ENCODE measurements at places on chromosomes 3 and 15. TPM values are rescaled to one million over a fixed set of nuclear protein-coding genes. Genes with fewer than 3 reads are reported as not detected.
A peak's percentile ranks its signal among the peaks of the same experiment; 100 is the strongest.

Gene PLCB2
- 63.5 TPM for total RNA-seq

DNA sequence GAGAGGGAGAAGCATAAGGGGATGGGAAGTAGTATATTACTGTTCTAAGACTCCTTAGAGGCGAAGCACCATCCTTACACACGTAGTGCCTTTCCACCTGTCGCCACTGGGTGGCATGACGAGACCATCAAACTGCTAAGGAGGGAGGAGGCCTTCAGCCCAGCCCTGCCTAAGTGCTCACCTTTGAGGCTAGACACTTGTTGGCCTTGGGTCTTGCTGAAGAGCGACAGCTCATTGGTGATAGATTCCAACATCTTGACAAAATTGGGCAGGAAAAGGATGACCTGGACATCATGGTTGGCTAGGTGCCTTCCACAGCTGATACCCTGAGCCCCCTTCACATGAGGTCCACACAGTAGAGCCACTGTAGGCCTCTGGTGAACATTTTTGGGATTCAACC is 19.6 kb downstream of the CLK3 start:
- DNase-seq, result peak; percentile 74

DNA sequence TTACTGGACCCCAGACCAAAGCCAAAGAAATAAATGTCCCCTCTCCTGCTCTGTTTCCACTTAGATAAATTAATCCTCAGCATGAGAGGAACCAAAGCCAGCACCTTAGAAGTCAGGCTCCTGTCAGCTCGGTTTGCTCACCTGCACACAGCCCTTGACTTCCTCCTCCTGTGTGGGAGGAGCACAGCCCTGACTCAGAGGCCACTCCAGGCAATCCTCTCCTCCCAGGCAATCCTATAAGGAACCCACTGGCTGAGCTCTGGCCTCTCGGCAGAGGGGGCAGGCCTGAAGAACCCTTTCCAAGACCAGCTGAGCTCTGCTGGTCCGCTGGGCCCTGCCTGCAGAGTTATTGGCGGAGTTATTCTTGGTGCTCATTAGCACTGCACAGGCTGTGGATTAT is 30.8 kb downstream of the LIPC start:
- DNase-seq, result no peak

DNA sequence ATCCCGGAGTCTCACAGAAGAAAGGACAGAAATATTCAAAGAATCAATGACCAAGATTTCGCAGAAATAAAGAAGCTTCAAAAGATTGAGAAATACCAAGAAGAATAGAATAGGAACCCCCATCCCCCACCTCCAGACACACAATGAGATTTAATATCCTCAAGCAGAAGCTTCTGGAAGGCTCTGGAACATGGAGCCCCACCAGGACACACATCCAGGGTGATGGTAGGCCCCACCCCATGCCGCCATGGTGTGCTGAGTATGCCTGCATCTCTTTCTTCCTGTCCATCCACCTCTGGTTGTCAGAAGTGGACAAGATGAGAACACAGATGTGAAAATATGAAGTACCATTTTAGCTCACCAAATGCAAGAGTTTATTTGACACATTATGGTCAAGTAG is 19.3 kb downstream of the PRR23E start:
- no peak for DNase-seq

DNA sequence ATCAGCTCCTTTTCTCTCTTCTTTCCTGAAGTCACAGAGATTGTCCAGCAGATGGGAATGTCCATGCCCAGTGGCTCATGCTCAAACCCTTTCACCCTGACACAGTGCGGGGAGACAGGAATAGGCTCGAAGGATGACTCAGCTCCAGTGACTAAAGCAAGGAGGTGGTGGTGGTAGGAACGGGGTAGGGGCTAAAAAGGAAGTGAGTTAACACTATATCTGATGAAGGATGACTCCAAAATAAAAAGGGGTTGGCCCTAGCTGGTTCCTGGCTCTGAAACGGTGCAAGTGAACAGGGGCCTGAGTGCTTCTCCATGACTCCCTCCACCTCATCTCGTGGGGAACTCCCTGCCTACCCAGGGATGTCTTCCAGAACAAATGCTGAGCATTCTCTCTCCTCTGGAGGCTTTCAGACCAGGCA is 167.4 kb upstream of the LPP start:
- peak; percentile 68 for DNase-seq

Gene FAM240A
- not detected for total RNA-seq

GRCh38 chr3:42546691-42547213 is 35.0 kb downstream of the SEC22C start:
- no peak for DNase-seq

GRCh38 chr15:68375716-68376220 is 56.2 kb downstream of the ITGA11 start:
- DNase-seq, result peak; percentile 7

DNA sequence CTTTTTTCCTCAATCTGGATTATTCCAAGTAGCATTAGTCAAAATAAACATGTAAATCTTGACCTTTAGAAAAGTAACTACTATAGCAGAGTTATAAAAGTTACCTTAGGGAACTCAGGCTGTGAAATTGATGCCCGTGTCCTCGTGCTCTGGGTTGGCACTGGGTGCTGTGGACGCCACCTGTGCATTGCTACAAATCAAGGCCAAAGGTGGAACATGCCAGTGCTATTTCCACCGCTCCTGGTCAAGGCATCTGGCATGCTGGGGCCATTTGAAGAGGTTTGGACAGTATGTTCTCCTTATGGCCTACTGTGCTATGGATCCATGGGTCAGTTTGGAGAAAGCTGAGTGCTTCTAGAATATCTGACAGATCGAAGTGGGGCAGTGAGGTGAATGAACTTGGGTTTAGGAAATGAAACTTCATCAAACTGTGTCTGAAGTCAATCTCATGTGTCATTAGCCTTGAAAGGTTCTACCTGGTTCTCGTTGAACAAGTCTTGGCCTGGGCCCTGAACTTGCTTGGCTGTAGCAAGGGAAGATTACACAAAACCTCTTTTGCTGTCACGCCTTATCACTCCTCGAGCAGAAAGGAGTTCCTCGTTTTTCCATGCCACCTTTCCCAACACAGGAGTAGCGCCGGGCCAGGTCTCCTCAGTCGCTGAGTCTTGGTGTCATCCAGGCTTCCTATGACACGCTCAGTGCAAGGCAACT is 397.6 kb upstream of the RGMA start:
- no peak for DNase-seq

Gene PPP2R3A
- total RNA-seq, result 0.54 TPM

GRCh38 chr3:186425788-186426730 is 64.0 kb upstream of the DGKG start:
- no peak for DNase-seq

- DNase-seq, result no peak
Measured at GRCh38 chr15:26901041-26901440, 34.2 kb downstream of the GABRA5 start.

DNA sequence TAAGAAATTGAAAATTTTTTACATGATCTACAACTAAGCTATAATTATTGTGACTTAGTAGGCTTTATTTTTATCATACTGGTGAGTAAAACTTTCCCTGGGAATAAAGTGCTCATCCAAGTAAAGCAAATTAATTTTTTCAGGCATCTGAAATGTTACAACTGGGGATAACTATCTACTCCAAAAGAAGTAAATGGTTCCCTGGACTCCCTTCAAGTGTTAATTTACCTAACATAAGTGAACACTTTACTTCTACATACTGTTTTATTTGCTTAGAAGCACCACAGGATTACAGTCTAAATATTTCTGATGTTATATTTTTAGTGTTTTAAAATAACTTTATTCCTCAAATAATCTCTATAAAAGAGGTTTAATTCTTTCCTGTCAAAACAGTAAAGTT is 57.8 kb downstream of the IFT57 start:
- no peak for DNase-seq

DNA sequence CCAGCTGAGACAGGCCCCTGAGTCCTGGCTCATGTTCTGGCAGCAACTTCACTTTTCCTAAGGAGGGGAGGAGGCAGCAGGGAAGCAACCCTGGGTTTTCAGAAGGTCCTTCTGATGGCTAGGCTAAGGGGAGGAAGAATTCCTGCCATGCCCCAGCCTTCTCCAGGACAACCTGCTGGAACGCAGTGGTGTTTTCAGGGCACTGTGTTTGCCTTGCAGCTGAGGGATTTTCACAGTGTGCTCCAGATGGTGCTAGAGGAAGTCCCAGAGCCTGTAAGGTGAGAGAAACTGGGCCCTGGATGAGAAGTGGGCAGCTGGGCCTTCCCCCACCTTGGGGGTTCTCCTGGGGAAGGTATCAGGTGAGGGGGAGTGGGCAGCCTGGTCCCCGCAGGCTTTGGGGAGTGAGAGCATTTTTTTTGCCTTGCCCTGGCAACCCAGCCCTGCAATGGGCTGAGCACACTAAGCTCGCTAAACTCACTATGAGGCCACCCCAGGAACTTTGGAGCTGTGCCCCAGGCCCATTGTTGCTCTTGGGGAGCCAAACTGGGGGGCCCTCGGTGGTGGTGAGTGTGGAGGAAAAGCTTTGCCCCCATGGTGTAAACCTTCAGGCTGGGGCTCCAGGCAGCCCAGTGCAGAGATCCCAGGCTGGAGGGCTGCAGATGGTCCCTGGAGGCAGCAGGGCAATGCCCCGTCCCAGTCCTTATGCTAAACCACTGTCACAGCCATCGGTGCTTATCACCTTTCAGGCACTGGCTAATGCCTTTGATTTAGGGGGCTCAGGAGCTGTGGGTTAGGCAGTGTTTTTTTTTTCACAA is 41.1 kb downstream of the ACAA1 start:
- no peak for DNase-seq

Gene LRRIQ4
- 0.21 TPM for total RNA-seq

- no peak for DNase-seq
Measured at GRCh38 chr15:51186891-51187290, 92.2 kb upstream of the TNFAIP8L3 start.

DNA sequence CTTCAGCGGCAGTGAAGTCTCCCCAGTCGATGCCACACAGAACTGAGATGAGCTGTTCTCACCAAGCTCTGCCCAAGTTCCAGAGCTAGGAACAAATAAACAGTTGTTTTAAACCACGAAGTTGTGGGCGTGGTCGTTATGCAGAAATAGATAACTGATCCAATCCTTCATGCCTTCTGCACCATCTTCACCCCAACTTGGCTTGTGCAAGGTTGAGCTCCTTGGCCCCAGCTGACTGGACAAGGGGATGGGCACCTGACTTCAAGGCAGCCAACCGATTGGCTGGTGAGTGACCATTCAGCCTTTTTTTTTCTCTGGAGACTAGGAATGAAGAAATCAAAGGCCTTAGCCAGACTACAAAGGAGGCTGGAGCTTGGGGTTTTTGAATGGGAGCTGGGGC is 23.9 kb downstream of the LINGO1 start:
- no peak for DNase-seq

Gene MUC13
- not detected for total RNA-seq

GRCh38 chr3:141477224-141477623 is 9.6 kb upstream of the RASA2 start:
- DNase-seq, result no peak

Gene GP9
- not detected for total RNA-seq

DNA sequence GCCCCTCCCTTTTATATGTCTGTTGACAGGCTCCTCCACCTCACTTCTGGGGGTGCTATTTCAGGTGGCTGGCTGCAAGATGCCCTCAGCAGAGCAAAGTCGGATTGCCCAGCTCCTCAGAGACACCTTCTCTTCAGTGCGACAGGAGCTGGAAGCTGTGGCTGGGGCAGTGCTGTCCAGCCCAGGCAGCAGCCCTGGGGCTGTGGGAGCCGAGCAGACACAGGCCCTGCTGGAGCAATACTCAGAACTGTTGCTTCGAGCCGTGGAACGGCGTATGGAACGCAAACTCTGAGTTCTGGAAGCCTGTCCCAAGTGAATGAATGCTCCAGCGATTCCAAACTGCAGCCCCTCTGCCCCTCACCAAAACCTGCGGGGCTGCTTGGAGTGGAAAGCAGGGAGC is 2.7 kb upstream of the JMJD7 start:
- no peak for DNase-seq

DNA sequence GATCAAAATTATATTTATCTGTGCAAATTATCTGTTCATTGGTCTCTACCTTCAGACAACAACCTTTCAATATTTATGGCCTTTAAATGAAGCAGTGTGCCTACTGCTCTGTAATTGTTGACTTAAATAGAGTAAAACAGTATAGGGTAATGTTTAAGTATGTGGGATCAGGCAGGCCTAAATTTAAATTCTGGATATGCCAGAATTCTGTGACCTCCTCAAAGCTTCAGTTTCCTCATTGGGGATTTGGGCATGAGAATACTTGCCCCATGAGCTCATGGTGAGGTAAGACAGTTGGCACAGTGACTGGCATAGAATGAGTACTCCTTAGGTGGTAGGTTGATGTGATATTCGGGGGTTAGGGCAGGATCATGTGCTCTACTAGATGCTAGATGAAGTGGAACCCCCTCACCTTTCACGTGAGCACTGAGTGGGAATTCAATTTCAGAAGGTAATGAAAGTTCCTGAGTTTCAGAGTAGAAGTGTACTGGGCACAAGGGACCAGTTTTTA is 14.9 kb downstream of the ARL8B start:
- DNase-seq, result no peak

GRCh38 chr3:191414286-191414685 is 46.7 kb upstream of the PYDC2 start:
- no peak for DNase-seq

GRCh38 chr3:56869157-56869889 is 67.6 kb upstream of the ARHGEF3 start:
- no peak for DNase-seq

DNA sequence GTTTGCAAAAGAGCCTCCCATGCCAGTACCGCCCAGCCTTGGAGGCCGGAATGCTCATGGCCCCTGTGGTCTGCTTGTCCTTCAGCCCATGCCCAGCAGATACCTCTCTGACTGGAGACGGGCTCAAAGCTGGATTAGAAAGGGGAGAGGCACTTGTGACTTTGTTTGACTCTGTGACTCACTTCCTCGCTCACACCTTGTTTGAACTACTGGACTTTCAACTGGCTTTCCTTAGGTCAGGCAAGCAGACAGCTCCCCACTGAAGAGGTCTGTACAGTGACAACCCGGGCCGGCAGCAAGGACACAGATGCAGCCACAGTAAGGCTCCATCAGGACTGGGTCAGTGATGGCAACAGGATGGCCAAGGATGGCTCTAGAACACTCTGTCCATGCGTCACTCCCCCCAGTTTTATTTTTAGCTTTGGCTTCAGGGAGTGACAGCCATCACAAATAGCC is 98.6 kb upstream of the ABHD17C start:
- no peak for DNase-seq

DNA sequence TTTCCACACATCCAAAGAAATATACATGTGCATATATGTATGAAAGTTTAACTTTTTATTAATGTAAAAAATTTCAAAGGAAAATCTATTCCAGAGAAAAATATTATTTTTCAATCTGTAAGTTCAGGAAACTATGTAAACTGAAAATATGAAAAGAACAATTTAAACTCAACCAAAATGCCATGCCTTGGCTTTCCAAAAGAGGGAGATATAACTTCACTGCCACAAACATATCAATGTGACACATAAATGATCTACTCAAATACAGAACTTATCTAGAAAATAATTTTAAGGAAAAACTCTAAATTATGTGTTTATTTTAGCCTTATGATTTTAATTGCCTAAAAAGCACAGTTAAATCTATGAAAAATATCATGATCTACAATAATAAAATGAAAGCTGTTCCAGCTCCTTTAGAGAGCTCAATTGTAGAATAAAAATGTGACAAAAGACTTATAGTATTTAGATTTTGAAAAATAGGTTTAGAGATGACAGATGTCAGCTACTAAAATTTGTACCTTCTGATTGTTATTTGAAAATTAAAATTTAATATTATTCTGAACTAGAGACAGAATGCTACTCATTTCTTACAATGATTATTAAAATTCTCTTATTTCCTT is 94.8 kb downstream of the GBE1 start:
- DNase-seq, result no peak
